ENCODE measurements at places on chromosomes 5 and 9.

DNA sequence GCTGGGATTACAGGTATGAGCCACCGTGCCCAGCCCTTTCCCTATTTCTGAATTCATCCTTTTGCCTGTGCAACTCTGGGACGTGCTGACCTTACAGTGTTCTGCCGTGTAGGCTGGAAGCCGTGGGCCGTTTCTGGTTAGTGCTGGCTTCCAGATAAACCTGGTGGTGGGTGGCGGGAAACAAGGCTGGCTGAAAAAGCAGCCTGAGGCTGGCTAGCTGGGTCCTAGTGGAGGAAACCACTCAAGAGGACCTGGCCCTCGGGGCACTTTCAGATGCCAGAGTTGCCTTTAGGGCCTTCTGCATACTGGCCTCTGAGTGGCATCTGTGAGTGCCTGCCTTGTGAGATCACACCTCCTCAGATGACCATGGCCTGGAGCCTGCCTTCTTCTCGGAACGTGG lies 26.9 kb downstream of the GALNT12 start:
- no peak for DNase-seq

DNA sequence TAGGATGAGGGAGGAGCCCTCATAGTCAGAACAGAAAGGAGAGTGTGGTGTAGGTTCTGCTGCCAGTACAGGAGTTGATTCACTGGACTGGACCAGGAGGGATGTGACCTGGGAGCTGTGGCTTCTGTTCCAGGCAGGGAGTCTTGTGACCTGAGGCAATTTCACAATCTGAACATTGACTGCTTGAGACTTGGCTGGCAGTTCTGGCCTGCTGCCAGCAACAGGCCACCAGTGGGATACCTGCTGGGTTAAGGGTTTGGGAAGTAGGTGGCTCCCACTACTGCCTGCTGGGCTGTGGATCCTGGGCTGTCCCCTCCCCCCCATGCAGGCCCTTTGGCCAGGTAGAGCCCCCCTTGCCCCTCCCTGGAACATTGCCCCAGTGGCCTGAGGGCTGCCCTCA lies 268.6 kb upstream of the ARRDC3 start:
- no peak for DNase-seq

DNA sequence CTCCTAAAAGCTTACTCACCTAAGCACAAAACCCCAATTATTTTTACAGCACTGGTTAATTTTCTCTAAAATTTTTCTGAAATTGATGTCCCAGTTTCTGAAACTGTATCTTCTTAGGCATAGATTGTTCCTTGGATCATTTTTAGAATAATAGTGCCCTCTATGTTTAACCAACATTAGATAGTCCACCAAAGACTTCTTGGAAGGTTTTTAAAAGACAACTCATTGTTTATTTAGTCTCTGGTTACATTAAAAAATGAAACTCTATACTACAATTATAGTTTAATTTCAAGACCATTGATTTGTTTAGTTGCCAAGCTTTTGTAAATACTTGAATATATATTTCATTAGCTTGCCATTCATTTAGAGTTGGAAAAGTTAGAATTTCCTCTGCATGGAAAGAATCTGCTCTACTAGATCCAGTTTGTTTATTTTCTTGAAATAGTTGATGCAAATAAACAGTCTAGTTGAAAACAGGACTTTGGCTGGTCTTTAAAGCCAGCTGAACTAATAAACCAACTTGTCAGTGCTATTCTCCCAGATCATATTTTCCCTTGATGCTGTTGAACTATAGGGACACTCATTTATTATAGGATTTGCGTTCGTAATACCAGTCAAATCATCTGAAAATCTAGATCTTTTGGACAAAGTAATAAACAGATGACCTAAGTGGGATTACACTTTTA lies 990.5 kb downstream of the TLE1 start:
- no peak for DNase-seq

- no peak for DNase-seq
Observed at GRCh38 chr5:78698191-78698791, 49.7 kb upstream of the LHFPL2 start.

DNA sequence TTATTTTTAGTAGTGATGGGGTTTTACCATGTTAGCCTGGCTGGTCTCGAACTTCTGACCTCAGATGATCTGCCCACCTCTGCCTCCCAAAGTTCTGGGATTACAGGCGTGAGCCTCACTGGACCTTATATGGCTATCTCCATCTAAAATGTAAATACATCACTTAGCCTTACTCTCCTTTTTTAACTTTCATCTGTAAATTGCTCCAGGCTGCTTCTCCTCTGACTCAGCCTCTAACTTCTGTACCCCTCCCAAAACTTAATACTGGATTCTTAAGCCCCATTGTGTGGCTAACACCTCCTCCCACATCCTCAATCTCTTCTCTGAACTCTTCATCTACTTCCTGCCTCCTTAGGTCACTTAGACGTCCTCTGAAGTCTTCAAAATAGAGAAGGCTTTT lies 4.0 kb downstream of the SNX30 start:
- DNase-seq: no peak

GRCh38 chr9:131612851-131613250 lies 67.5 kb downstream of the PRRT1B start:
- no peak for DNase-seq

GRCh38 chr5:88322785-88323184 lies 54.1 kb upstream of the TMEM161B start:
- no peak for DNase-seq

- DNase-seq: no peak
Observed at GRCh38 chr9:4318326-4318725, 18.5 kb upstream of the GLIS3 start.

DNA sequence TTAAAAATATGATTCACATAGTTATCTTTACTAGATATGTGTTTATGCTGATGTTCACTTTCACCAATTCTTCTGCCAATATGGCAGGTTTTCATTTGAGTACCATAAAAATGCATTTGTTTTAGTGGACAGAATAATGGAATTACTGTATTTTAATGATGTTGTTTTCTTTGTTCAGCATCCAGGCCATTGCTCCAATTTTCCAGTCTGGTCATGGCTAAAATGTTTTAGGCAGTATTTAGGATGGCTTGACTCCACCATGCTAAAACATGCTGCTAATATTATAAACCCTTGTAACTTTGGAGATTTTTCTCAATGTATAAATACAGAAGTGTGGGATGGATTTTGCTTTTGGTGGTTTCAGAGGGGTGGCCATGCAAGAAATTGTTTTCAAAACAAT lies 273.0 kb upstream of the RPS23 start:
- DNase-seq: no peak

DNA sequence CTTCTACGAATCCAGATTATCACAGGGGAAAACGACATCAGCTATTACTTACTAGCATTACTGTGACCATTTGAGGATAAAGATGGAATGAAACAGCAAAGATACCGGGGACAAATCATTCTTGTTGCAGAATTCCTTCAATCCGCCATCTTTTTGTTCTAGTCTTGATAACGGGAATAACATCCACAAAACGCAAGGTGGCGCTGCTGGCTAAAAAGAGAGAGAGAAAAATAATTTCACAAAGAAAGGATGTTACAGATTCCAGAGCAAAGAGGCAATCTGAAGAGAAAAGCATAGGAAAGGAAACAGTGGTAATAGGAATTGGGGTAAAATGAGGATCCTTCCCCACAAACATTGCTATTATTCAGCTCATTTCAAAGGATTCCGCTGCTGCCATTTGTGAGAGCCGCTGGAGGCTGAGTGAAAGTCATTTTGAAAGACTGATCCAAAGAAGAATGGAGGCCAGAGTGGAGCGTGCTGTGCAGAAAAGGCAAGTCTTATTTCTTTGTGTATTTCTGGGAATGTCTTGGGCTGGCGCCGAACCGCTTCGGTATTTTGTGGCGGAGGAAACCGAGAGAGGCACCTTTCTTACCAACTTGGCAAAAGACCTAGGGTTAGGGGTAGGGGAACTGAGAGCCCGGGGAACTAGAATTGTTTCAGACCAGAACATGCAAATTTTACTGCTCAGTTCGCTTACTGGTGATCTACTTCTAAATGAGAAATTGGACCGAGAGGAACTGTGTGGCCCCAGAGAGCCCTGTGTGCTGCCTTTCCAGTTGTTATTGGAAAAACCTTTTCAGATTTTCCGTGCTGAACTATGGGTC lies at the start of gene PCDHB7:
Gene PCDHB7 (plus strand): TSS at position 264 of the 824 bp plus-strand sequence. CDS start 192 bp downstream, at position 456.
- no peak for DNase-seq

DNA sequence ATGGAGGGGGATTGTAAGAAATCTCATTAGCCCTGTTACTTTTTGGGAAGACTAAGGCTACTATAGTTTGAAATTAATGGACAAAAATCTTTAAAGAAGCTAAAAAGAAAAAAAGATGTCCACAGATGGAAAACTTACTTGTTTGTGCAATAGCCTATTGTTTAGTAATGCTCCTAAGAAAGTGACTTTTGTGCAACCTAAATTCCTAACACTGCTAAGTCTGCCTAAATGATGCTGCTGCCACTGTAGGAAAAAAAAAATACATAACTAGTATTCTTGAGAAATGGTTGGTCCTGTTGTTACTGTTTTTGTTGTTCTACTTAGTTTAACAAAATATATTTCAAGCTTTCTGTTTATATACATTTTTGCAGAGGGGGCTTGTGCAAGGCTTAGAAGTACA lies 108.2 kb upstream of the NR3C1 start:
- DNase-seq: no peak

- DNase-seq: no peak
Observed at GRCh38 chr5:95718203-95718602, 12.9 kb upstream of the RHOBTB3 start.

GRCh38 chr9:86827893-86828292 lies 119.4 kb downstream of the GAS1 start:
- no peak for DNase-seq

GRCh38 chr5:2983583-2984300 lies 232.3 kb upstream of the IRX2 start:
- DNase-seq: no peak

GRCh38 chr5:96714951-96715451 lies 52.8 kb downstream of the CAST start:
- no peak for DNase-seq

GRCh38 chr5:67234671-67235176 lies 38.1 kb upstream of the CD180 start:
- peak; percentile 24 for DNase-seq

DNA sequence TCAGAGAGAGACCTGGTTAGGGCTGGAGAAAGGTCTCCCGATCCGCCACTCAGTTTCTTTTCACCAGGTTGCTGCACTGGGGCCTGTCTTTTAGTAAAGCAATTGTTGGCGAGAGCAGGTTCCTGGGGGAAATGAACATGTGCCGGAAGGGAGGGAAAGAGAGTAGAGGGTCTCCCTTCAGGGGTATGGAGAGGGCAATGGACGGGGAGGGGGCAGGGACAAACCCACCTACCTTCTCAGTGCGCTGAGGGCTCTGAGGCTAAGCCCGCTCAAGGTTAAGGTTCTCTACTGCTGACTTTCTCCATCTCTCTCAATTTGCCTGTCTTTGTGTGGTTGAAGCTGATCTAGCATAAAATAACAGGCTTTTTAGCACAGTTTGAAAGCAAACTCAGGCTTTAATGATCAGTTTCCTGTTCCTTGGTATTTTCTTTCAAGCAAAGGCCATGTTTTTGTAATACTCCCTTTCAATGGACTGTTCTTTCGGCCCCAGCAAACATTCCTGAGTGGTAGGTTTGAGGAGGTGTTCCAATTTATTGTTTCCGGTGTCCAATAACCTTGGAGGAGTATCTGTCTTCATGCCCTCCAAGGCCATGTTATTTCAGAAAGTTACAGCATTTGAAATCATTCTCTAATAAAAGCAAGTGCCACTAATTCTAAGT lies 25.5 kb upstream of the TRAF1 start:
- DNase-seq: no peak
